Epithelial cell of proximal tubule (primary cell): ENCODE measurements at places on chromosomes 3 and 15. TPM values are rescaled to one million over a fixed set of nuclear protein-coding genes. Genes with fewer than 3 reads are reported as not detected.

GRCh38 chr3:193917158-193917557 is 218.8 kb upstream of the HES1 start:
- no peak for DNase-seq

CLDN11 gene
- 33.7 and 61.0 TPM in 2 replicates for total RNA-seq

- no peak for DNase-seq
Measured at GRCh38 chr15:66545255-66545654, 20.5 kb downstream of the LCTL start.

GRCh38 chr3:37551857-37552256 is 309.8 kb upstream of the CTDSPL start:
- DNase-seq: no peak

DNA sequence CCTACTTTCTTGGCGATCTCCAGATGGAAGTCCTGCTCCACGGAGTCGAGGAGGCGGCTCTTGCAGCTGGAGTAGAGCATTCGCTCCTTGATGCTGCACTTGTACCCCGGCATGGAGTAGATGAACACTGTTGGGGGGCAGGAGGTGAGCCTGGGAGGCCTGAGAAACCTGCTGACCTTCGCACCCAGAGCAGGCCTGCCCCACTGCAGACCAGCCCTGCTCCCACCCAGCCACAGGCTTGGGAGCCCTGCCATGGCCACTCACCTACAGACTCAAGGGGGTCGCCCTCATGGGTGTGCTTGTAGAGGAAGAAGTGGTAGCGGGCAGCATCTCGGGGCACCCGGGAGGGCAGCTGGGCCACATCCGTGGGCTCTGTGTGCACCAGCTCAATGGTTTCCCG is 4.2 kb upstream of the TLR9 start:
- DNase-seq: no peak

GRCh38 chr3:45758871-45759270 is 37.5 kb downstream of the SLC6A20 start:
- DNase-seq: no peak

CYP8B1 gene
- total RNA-seq: not detected in 2 replicates

DNA sequence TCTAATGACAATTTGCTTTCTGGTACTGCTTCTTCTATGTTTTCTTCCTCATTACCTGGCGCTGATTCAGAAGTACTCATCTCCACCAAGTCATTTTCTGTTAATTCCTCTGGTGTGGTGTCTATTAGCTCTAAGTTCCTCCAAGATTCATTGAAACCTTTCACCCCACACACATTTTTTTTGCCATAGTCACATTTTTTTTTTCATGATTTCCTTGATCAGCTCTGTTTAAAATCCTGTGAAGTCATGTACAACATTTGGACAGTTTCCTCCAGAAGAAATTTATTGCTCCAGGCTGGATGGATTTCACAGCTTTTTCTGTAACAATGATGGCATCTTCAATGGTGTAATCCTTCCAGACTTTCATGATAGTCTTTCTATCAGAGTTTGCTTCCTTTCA is 243.2 kb upstream of the VEPH1 start:
- DNase-seq: no peak

DNA sequence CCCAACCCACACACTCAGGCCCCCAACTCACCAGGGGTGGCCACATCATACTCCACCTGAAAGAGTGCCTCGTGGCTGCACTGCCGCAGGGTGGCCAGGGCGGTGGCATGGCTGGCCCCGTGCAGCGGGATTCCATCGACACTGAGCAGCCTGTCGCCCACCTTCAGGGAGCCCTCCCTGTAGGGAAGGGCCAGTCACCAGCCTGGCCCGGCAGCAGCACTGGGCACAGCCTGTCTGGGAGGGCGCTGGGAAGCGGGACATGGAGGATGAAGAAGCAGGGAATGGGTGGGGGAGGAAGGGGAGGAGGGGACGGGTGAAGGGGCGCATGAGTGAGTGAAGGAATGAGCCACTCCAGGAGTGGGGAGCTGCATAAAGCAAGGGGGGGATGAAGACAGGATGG is 18.5 kb downstream of the GRIP2 start:
- no peak for DNase-seq

DNA sequence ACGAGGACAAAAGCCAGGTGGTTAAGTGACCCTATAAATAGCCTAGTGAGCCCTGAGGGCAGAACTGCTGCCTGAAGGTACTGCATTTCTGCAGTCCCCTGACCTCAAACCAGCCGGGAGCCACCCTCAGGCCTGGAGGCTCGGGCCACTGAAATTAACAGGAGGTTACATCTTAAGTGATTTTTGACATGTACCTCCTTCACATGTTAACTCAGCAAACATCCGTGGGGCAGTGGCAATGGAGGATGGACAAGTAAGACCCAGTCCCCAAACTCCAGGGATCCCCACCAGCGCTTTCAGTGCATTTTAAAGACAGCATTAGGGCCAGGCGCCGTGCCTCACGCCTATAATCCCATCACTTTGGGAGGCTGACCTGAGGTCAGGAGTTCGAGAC is 26.2 kb downstream of the PSTPIP1 start:
- no peak for DNase-seq

LXN gene
- 13.3 and 14.4 TPM in 2 replicates for total RNA-seq

DNA sequence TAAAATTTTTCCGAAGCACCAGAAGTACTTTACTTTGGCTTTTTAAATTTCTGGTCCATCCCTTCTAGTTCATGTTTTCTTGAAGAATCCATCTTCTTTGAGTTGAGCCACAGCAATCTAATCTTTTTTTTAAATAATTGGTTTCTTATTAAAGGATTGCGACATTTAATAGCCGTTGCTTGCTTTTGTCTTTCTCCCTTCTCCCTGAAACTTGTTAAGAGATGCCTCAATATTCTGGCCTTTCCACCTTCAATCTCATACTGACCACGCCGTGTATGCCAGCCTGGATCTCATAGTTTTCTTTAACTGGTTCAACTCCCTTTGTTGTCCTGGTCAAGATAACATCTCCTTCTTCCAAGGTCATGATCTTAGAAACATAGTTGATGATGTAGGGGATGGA is 18.4 kb upstream of the RPLP1 start:
- no peak for DNase-seq

GRCh38 chr3:40181182-40181581 is 128.3 kb upstream of the EIF1B start:
- no peak for DNase-seq

PLIN1 gene
- 0.06 and 0.14 TPM in 2 replicates for total RNA-seq

DNA sequence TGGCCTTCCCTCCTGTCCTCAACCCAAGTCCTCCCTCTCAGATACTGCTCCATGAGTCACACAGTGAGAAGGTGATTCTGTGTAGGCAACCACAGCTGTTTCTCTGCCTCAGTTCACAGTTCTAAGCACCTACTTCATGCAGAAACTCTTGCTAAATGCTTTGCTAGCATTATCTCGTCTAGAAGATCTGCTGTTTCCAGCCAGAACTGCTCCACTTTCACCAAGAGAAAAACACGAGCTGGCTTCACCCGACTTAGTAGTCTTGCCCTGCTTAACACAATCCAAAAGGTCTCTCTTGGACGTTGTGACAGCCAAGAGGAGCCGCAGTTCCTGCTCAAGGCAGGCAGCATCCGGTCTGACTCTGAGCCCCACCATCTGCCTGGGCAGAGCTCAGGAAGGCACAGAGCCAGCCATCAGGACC is 272.1 kb downstream of the UACA start:
- DNase-seq: no peak

NFKBIZ gene
- total RNA-seq: 46.5 and 140 TPM in 2 replicates

GRCh38 chr3:11154036-11154952 is at the start of gene HRH1:
Gene HRH1, plus strand, starts transcription at chr3:11154493. Its CDS starts 104,545 bp downstream, at chr3:11259038.
- no peak for DNase-seq

BOC gene
- 1.0 and 3.5 TPM in 2 replicates for total RNA-seq

UACA gene
- total RNA-seq: 20.6 and 39.7 TPM in 2 replicates
